Stimulated activated naive CD4-positive, alpha-beta T cell (primary cell): ENCODE measurements at places on chromosomes 7 and 10.

- no peak for DNase-seq
Measured at GRCh38 chr7:129143724-129144094, 798 bp upstream of the TSPAN33 start.

- no peak for DNase-seq
Measured at GRCh38 chr7:155918720-155919390, 106.6 kb upstream of the SHH start.

DNA sequence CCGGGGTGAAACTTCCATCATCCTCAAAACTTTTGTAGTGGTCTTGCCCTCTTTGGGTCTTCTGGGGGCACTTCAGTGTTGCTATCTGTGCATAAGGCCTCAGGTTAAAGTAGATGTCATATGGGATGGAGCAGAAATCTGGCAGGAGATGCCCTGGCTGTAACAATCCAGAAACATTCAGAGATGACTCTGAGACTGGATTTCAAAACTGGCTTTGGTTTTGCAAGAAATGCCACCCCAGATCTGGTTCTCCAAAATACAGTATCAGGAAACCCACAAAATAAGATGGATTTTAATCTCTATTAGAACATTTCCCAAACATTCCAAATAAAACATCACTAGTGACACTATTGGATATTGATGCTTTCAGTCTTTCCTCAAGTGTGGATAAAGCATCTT lies 191.5 kb downstream of the REEP3 start:
- no peak for DNase-seq

- DNase-seq: no peak
Measured at GRCh38 chr7:79822620-79823240, 311.9 kb upstream of the GNAI1 start.

DNA sequence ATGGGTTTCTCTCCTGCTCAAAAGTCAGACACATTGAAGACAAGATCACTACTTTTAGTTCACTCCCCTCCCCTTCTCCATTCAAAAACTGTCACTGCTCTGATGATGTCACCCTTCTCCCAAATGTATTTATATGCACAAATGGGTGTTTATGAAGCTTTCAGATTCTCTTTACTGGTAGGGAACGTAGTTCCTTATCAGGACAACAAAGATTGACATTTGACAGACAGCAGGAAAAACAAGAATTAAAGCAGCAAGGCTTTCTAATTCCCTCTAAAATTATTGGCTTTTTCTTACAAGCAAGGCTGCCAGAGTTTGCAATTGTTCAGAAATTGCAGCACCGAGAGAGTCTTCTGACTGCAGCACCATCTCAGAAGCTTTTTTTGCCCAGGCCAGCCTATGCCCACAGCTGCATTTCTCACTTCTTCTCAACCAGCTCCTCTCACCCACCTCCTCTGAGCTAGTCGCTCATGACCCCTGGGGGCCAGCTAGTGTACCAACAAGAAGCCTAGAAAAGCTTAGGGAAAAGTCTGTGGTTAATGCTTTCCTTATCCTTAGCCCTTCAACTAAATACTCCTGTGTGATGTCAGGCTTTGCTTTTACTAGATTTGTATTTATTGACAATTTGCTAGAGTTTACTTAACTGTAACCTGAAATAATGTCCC lies 265.1 kb downstream of the HTR7 start:
- DNase-seq: no peak

DNA sequence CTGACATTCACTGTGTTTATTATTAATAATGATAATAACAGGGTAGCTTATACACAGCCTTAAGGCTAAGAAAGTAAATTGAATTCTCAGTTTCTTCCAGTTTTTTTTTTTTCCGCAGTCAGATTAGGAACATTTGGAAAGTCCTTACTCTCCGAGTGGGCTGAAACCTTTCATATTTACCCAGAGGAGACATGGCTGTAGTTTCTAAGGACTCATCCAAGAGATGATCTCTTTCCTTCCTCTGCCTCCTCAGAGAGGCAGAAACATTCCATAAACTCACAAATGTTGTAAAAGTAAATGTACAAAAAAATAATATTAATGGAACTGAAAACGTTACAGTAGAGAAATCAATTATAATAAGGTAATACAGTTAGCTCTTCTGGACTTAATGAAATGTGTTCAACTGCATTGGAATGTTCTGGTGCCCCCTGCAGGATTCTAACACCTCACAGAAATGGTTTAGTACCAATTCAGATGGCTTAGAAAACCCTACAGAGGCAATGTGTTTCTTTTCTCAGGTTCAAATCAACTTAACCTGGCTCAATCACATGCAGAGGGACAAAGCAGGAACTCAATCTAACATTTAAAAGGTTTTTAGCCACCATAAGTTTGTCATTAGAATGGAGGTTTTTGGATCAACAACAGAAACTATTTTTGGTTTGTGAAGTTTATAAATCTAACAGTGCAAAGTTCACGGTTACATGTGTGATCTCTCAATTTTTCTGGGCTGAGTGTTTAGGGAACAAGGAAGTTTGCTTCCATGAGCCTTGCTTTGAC lies 71.7 kb downstream of the ICA1 start:
- peak; percentile 69 for DNase-seq

DNA sequence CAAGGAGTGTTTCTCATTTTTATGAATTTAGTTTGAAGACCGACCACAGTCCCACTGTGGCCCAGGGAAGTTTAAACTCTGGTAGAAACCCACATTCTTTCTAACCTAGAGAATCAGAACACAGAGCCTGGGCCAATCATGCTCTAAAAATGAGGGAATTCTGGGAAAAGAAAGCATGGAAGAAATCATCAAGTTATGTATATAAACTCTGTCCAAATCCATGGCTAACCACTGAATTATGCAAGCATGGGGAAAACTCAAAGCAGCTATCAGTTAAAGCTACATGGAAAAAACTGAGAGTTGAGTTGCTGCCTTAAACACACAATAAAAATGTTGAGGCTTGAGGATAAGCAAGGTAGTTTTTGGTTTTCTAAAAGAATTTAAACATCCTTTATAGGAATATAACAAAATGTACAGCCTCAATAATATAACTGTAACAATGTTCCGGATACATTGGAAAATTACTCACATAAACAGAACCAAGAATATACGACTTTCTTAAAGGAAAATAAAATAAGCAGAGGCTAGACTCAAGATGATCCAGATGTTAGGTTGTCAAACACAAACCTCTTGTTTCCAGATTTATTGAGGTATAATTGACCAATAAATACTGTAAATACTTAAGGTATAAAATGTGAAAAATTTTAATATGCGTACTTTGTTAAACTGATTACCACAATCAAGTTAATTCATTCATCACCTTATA lies 311.2 kb upstream of the GNAI1 start:
- DNase-seq: no peak

DNA sequence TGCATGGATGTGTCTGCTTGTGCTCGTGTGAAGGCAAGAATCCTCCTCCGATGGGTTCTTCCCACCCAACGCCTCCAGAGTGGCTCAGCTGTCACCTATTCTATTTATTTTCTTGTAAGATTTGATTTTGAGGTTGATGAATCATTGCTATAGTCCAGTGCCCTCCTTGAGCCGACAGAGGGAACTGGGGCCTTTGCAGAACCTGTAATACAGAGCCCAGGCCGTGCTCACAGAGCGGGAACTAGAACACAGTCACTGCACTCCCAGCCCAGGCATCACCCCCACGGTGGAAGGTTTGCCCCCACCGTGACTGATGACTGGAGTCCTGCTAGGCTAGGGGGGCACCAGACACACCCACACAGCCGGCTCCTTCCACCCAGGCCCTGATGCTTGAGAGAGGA lies 2.0 kb downstream of the RARRES2 start:
- no peak for DNase-seq

- DNase-seq: no peak
Measured at GRCh38 chr10:80407812-80408241, 524 bp upstream of the PRXL2A start.

DNA sequence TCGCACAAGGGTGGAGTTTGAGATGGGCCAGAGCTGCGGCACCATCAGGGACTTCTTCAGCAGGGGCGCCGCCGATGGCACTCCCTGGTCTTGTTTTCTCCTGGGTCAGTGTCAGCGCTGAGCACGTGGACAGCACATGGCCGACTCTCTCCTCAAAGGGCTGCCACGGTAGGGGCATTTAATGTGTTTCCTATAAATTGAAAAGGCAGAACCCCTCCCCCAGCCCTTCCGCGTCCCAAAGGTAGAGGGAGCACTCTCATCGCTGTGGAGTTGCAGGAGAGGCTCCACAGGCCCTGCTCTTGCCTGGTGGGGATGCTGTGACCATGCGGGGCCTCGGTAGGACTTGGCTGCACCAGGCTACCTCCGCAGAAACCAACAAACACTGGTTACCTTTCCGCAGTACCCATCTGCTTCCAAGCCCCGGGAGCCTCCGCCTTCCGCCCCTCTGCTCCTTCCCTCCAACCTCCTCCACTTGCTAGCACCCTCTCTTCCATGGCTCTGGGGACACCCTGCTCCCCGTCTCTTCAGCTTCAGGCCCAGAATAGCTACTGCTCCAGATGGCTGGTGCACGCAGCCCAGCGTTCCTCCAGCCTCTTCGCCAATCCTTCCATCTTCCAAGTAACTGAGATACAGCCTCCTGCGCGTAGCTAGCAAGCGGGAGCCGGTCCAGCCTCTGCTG lies 166.3 kb upstream of the ADCY1 start:
- no peak for DNase-seq

DNA sequence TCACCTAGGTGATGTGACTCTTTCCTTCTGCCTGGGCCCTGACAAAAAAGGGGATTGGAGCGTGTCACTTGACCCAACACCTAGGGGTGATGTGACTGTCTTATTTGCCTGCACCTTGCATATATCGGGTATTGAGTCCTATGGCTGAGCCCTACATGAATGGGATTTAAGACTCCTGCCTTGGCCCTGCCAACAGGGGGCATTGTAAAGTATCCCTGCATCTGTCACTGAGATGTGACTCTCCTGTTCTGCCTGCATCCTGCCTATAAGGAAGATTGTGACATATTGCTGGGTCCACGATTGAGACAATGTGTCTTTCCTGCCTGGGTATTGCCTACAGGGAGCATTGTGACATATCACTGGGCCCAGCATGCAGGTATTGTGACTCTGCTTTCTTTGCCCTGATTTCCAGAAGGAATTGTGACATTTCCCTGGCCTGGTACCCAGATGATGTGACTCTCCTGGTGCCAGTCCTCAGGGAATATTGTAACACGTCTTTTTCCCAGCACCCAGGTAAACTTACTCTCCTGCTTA lies 14.2 kb upstream of the ZNF107 start:
- no peak for DNase-seq

DNA sequence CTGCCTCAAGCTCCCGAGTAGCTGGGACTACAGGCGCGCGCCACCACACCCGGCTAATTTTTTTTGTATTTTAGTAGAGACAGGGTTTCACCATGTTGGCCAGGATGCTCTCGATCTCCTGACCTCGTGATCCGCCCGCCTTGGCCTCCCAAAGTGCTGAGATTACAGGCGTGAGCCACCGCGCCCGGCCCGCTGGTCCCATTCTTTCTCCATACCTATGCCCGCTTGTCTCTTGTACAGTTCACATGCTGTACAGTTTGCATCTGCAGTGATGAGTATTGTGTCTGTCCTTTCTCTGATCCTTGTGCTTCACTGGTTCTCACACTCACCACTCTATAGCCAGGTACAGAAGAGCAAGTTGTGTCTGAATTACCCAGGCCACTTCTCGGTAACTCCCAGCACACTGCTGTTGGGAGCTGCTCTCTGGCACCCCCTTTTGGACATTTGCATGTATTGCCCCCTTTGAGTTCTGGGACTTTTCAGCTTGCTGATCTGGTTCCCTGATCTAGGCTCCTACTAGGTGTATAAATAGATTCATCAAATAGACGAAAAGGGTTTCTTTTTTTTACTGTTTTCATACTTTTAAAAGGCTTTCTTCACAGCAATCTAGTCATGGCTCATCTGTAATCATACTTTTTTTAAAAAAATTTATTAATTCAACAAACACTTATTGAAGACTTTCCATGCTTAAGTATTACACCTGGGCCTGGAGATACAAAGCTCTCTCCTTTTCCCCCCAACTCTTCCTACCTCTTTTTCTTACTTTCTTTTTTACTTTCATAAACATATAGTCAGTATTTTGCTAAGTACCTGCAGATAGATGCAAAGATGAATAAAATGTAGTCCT lies 53.5 kb downstream of the AOAH start:
- DNase-seq: peak; percentile 61

GRCh38 chr10:26508016-26508415 lies 69.9 kb downstream of the APBB1IP start:
- no peak for DNase-seq

GRCh38 chr7:117231047-117231359 lies 91.9 kb downstream of the WNT2 start:
- DNase-seq: no peak

DNA sequence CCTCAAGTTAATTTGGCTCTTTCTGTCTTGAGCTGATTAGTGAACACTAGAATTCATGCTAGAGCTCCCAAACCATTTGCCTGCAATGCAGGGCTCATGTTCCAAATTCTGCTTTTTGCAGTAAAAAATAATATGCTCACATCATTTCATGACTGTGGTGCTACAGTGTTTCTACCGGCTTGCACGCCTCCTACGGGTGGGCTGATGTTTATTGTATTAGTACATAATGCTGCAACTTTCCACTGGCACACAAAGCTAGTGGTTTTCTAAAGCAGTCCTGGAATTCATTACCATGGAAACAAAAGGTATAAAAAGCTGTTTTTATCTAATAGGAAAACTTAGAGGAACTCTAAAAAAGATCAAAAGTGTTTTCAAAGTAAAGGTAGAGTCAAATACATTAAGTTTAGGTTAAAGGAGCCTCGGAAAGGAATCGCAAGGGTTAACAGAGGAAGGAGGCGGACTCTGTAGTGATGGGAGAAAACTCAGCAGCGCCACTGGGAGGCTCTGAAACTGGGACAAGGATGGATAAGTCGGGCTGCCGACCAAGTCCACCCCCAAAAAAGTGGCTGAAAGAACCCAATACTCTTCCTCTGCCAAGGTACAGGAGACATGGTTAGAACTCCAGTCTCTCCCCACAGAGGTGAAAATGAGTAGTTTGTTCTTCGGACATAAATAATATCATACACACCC lies 25.9 kb downstream of the GRM8 start:
- DNase-seq: no peak

- no peak for DNase-seq
Measured at GRCh38 chr7:13945670-13946069, 43.8 kb downstream of the ETV1 start.
